ENCODE measurements at places on chromosomes 2 and 18.

DNA sequence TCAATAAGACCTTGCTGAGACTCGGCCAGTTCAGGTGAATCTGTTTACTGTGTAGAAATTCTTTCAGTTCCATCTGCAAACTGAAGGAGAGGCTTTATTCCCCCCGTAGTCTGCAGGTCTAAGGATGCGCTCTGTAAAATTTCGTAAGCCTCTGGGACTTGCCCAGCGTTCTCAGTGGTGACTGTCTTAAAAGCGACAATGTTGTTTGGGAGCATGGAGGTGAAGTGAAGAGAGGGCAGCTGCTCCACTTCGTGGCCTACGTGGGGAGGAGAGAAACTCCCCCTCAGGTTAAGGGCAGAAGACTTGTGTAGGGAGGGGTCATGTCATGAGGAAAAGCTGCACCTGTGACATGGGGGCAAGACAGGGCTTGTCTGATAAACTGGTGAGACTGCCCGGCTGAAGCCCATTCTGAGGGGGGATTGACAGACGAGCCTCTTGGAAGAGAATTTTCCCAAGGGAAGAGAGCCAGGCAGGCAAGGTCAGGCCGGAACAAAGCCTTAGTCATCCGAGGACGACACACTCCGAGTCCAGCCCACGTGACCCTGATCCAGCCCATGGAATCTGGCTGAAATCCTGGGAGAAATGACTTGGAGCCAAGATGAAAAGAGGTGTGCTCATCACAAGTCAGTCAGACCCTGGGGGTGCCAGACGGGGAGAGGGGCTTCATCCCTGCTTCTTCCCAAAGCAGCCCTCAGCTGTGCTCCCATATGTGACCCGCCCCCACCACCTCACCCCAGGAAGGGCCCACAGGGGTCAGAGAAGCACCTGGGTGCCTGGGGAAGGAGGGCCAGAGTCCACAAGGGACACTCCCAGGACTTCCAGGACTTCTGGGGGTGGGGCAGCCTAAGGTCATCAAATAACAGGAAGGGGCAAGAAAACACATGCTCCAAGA lies 88.5 kb upstream of the SH3BP4 start:
- no peak for DNase-seq

GRCh38 chr2:12803607-12804006 lies 86.9 kb downstream of the TRIB2 start:
- no peak for DNase-seq

DNA sequence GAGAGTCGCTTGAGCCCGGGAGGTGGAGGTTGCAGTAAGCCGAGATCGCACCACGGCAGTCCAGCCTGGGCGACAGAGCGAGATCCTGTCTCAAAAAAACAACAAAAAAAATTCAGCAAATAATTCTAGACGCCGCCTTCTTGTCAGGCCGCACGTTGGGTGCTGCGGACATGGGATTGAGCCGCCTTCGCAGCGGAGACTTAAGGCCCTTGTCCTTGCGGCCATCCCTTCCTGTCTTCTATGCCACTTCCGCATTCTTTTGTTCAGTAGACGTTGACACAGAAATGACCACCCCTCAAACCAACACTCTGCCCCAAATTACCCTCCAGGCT lies 15.8 kb downstream of the PTPN18 start:
- no peak for DNase-seq

- DNase-seq, result no peak
Observed at GRCh38 chr2:207766697-207767460, 2.8 kb downstream of the FZD5 start.
